ENCODE measurements at places on chromosomes 1 and 21. TPM values are rescaled to one million over a fixed set of nuclear protein-coding genes. Genes with fewer than 3 reads are reported as not detected.

- no peak for DNase-seq
Measured at GRCh38 chr1:29166291-29166878, 15.3 kb downstream of the SRSF4 start.

- no peak for DNase-seq
Measured at GRCh38 chr1:17596186-17596585, 56.7 kb downstream of the ARHGEF10L start.

The SPRR2B gene
- total RNA-seq: not detected

DNA sequence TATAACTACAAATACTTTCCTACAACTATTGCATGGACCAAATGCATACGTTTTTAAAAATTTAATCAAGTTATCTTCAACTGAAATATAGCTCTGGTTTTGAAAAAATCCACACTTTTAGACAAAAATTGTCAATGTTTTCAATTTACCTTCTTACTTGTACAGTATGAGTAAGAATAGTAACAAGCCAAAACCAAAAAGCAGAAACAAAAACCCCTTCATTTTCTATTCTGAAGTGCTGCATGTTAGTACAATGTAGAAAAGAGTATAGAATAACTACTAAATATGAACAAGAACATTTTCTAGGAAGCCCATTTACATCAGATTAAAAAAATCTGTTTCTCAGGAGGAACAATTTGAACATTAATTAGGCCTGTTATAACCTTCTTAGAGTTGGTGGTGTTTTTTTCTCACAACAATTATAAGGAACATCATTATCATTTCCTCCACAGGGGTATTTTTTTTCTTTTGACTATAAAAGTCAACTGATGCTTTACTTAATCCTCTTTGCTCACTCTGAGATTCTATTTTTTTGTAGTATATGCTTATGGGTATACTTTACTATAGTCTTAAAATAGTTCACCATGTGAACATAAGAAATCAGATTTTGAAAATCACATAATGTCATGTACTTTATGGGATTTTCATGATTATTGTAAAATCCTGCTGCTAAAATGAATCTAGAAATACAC is 475.4 kb downstream of the PTBP2 start:
- DNase-seq: no peak

The SPRR2G gene
- not detected for total RNA-seq

The DNALI1 gene
- total RNA-seq: not detected

DNA sequence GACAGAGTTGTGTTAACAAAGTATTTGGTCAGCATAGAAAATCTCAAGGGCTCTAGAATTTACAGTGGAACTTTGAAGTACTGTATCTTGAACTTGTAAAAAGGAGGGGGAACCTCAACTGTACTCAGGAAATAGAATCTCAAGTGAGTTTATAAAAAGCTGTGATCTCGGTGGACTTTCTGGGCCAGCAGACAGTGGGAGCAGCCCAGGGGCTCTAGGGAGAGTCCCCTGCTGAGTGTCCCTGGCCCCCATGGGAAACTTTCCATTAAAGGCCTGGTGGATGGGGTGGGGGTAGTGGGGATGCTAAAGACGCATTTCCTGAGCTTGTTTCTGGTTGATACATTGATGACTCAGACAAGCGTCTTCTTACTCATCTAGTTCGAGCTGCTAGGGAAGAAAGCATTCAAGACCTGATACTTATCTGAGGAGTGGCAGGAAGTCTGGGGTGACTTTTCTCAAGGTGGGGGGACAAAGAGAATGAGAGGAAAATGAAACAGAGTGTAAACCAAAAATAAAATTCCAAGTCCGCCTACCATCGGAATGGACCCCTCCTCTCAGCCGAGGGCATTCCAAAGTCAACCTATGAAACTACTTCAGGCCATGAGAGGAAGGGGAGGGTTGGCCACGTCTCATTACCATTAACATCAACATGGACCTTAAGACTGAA is 65.5 kb downstream of the NID1 start:
- DNase-seq: peak; percentile 89

The IFNGR2 gene
- 2.3 TPM for total RNA-seq

GRCh38 chr1:53959664-53960250 is 13.6 kb downstream of the LRRC42 start:
- peak; percentile 37 for DNase-seq

GRCh38 chr1:165537356-165538109 is 6.3 kb upstream of the LRRC52 start:
- no peak for DNase-seq

DNA sequence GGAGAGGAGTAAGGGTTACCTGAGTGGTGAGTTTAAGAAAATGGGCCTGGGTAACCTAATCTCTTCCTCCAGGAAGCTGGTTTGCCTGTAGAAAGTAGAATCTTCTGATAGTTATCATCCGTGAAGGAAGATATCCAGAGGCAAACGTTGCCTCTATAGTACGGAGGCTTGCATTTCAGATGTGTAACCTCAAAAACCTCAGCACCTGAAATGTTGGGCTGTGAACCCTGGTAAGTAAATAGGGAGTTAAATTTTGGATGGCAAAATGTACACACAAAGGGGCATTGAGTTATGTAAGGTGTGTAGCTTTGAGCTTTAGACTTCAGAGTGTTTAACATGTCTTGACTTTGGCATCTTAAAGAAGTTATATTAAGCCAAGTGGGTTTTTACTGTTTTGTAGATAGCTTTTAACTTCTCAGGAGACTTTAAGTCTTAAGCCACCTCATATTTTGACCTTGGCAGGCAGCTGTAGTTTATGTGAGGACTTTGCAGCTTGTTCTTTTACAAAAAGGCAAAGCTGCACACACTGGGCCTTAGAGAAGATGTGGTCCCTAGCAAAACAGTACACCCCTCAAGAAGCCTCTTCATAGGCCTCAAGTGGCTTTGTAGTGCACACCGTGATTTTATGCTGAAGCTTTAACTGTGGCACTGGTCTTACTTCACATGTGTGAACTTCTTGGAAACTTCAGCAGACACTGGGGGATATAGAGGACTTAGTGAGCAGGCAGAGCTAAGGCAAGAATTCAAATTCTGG is 83.4 kb downstream of the SNRPE start:
- no peak for DNase-seq

The NBPF19 gene
- 15.6 TPM for total RNA-seq

GRCh38 chr1:47226121-47226838 is 5.7 kb downstream of the TAL1 start:
- no peak for DNase-seq

The CGN gene
- total RNA-seq: 1.6 TPM

The RPL11 gene
- total RNA-seq: 1,292 TPM

The GUCA2A gene
- total RNA-seq: not detected

- DNase-seq: peak; percentile 9
Measured at GRCh38 chr1:221435504-221435904, 306.4 kb downstream of the DUSP10 start.

The FCRL1 gene
- not detected for total RNA-seq

- DNase-seq: no peak
Measured at GRCh38 chr1:51472359-51472758, 46.7 kb downstream of the EPS15 start.

DNA sequence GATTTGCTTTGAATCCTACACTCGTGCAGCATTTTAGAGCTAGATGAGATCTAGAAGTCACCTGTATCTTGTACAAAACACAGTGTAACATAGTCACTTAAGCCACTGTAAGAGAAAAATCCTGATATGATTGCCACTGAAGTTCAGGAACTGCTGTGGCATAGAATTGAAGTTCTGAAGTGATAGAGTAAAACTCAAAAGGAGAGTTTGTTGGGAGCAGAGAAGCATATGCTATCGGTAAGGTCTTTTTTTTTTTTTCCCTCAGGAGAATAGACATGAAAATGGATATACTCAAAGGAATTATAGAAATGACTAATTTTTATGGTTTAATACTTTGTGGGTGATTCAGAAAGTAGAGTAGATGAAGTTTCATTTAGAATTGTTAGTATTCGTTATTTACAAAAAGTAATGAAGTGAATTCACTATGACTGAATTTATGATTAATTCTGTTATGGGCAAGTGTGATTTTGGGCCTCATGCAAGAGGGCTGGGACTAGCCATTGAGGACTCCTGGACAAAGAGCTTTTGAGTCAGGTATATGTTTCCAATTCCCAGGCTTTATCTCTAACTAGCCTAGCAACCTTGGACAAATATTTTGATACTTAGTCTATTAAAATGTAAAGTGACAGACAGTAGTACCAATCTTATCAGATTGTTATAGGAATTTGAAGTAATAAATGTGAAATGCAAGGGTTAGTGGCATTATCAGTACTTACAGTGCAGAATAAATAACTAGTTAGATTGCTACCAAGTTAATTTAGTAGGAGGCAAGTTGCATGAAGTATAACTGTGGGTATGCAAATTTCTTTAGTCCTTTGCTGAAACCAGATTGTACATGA is 3.1 kb downstream of the KCTD3 start:
- DNase-seq: no peak

DNA sequence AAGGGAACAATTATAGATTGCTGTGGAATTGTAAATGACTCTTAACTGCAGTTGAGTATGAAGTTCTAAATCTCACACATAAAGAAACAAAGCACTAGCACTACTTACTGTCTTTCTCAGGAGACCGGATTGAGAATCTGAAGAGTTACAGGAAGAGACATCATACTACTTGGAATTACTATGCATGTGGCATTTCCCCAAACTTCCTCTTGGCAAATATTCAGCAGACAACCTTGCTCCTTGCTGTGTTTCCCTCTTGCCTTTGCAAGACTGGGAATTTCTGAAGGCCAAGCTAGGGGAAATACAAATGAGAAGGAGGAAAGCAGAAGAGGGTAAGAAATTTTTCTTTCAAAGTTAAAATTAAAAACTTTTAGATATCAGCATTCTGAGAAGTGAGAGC is 173.6 kb upstream of the KCTD3 start:
- no peak for DNase-seq

DNA sequence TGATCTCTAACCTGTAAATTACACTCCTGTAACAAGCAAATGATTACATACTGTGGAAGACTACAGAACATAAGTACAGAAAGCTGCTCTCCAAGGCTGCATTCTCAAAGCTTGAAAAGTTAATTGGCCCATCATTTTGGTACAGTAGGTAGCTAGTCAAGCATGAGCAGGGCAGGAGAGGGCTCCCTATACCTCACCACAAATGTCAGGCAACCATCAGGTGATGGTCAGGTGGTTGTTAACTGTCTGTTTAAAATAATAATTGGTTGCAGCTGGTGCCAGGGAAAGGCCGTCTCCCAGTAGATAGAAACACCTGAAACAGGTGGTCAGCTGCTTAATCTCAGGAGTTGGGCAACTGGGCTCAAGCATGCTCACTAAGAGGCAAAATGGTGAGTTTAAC is 13.1 kb upstream of the SLC1A7 start:
- no peak for DNase-seq

GRCh38 chr1:231605149-231606100 is 21.2 kb upstream of the DISC1 start:
- no peak for DNase-seq

The H3-3A gene
- 372 TPM for total RNA-seq

DNA sequence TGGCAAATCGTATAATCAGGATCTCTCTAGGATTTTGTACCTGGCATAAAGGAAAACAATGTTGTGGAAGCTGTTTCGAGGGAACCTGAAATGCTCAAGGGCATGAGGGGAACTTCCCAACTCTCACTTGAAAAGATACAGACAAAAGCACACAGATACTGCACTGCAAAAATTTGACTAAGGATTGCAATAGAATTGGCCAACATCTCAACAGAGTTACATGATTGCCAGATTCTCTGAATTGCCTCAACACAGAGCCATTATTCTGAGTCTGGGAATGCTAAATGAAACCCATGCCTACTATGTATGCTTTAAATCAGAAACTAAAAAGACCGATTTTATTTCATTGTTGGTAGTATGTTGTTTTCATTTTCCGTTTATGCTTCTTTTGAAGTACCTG is 16.0 kb downstream of the KRTAP19-8 start:
- no peak for DNase-seq

The S100B gene
- 0.91 TPM for total RNA-seq

DNA sequence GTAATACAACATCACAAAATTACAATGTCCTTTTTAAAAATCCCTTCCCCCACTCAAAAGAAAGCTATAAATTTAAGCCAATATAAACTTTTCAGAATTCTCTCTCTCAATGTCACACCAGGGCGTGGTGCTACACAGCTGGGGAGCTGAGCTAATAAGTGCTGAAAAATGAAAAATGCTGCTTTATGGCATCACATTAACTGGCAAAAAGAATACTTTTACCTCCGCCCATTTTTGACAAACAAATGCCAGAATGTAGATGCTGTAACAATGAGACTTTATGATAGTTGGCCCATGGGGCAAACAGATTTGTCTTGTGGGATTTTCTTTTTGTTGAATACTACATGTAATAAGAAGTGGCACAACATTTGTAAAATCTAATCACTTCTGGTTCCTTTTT is 12.7 kb upstream of the LYPLAL1 start:
- no peak for DNase-seq

DNA sequence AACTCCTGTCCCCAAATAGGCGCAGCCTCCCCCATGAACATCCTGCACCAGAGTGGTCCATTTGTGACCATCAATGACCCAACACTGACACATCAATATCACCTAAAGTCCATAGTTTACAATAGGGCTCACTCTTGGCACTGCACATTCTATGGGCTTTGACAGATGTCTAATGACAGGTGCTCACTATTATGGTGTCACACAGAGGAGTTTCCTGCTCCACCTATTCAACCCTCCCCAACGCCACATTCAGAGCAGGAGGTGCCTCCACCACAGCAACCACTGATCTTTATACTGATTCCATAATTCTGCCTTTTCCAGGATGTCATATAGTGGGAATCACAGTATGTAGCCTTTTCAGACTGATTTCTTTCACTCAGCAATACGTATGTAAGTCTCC is 24.2 kb downstream of the GNG4 start:
- DNase-seq: no peak

DNA sequence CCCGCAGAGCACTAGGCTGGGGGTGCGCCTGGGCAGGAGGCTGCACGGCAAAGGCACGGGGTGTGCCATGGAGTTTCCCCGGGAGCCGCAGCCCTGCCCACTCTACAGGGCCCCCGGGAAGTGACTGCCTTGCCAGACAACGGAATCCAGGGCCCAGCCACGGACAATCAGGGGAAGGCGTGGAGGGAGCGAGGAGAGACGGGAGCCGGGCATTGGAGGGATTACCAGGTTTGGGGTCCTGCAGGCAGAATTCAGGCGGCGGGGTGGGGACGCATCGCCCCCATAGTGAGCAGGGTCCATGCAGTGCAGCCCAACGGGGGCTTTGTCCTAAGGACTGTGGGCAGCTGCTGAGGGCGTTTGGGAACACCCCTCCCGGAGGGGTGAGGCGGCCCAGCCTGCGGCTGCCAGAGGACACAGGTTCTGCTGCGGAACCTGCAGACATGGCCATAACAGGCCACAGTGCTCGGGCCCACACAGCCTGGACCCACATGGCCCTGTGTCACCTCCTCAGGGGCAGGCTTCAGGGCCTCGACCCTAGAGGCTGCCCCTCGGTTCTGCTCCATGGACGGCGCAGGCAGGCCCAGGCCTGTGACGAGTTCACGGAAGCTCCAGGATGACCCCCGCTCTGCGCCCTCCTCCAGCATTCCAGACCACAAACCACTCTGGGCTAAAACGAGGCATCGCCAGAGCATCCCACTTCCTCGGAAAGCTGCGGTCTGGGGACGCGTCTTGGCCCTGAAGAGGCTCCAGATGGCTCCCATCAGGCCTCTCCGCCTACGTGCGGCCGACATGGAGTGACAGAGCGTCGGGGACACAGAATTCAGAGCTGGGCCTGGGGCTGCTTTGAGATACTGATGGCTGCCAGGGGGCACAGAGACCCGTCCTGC is 54.5 kb downstream of the COL6A1 start:
- DNase-seq: no peak

The SOX13 gene
- 3.1 TPM for total RNA-seq
